ENCODE measurements at places on chromosomes 1 and 21.
A peak's percentile ranks its signal among the peaks of the same experiment; 100 is the strongest.

DNA sequence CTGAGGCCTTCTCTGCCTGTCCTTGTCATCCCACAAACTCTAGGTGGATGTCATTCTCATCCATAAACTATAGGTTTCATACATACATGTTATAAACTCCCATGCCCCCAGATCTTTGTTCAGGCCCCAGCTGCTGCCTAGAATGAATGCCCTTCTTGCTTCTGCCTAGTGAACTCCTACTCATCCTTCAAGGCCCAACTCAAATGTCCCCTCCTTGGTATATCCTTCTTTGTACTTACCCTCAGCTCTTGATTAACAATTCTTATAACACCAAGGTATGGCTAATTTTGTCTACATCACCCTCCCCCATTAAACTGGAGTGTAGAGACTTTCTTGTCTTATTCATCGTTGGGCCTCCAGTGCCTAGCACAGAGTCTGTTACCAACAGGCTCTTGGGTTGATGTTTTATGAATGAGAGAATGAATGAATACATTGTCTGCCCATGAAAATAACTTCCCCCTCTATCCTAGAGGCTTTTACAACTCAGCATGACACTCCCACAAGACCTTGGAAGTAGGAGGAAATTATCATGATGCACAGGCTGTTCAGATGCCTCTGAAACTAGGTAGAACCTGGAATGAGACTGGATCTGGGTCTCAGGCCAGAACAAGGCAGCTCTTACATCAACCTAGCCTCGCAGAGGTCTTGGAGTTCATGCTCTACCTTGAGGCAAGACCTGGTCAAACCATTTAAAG is 26.9 kb downstream of the EPHB2 start:
- DNase-seq, result no peak

- no peak for DNase-seq
Observed at GRCh38 chr1:34879230-34879629, 19.7 kb upstream of the SMIM12 start.

DNA sequence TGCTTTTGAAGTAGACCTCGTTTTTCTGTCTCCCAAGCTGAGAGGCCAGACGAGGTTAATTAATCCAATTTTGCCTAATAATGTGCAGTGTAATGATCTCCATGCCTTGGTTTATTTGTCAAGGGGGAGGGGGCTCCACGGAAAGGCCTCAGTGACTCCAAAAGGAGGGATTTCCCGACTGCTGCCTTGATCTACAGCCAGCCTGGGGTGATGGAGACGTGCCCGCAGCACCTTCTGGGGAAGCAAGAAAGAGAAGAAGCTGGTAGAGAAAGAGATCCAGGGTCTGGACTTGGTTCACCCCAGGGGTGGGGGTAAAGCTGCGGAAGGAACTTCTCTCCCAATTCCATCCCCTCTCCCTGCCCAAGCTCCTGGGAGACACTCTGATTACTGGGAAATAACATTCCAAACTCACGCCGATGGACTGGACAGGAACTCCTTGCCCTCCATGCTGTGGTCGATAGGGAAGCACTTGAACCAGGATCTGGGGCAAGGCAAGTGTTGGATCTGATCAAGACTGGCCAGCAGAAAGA is 44.1 kb upstream of the SIM2 start:
- no peak for DNase-seq

DNA sequence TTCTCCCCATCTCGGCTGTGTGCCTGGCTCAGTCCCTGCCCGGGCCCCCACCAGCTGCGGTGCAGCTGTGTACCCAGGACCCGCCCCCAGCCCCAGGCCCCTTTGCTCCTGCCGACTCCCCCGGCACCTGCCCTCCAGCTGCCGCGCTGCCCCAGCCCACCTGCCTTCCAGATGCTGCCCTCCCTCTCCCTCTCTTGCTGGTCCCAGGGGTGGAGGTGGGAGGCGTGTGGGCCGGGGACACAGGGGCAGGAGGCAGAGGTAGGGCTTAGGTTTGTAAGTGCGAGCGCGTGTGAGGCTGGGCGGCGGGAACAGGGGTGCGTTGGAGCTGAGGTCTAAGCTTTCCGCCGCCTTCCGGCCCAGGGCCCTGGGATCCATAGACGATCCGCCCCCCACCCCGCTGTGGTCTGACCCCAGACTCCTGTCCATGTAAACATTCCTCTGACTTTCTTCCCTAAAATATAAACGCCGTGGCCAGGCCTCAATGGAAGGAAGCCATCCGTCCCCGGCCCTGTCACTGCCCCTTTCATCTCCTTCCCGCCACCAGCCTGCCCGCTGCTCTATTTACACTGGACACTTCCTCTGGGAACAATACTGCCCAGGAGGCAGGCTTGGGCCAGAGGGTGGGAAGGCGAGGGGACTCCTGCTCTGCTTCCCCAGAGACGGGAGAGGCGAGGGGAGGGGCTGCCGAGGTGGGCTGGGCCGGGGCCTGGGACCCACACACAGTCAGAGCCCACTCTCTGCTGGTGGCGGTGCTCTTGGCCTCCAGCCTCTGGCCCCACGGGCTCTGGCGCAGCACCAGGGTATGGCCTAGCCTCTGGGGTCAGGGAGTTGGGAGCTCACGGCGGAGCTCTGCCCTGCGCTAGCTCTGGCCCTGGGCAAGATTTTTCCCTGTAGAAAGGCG is 128.3 kb downstream of the CASZ1 start:
- peak; percentile 37 for DNase-seq

All from BE2C (cell line).